ENCODE measurements at places on chromosomes 5 and 9.

GRCh38 chr5:1066676-1067075, 45.2 kb downstream of the SLC12A7 start:
- DNase-seq = no peak

DNA sequence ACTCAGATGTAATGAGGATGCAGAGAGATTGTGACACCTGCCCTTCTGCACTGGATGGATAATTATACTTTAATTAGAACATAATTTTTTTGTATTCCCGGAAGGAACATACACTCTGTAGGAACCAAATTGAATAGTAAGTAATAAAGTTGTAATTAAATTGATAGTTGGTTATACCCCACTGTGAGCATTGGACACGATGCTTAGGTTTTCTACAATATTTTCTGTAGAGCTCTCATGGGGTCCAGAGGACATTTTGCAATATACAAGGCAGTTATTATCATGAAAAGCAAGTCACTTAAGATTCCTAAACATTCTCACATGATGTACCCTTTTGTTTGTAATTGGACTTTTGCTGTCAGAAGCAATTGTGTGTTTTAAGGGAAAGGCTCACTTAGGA, 63.4 kb downstream of the DIRAS2 start:
- DNase-seq = no peak

GRCh38 chr5:109328626-109329025, 81.1 kb downstream of the PJA2 start:
- no peak for DNase-seq

DNA sequence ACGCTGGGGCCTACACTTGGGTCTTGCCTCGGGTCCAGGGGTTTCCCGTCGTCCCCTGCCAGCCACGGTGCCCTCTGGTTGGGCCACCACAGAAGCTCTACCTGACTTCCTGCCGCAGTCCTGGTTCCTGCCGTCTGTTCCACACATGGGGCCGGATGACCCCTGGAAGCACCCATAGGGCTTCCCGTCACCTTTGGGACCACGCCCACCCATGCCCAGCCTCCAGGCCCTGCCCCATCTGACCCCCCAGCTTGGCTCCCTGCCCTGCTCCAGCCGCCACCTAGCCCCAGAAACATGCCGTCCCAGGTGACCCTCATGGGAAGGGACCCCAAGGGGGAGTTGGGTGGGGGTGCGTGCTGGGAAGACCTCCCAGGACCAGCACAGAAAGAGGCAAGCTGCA, 13.7 kb downstream of the MRPL36 start:
- DNase-seq = no peak

DNA sequence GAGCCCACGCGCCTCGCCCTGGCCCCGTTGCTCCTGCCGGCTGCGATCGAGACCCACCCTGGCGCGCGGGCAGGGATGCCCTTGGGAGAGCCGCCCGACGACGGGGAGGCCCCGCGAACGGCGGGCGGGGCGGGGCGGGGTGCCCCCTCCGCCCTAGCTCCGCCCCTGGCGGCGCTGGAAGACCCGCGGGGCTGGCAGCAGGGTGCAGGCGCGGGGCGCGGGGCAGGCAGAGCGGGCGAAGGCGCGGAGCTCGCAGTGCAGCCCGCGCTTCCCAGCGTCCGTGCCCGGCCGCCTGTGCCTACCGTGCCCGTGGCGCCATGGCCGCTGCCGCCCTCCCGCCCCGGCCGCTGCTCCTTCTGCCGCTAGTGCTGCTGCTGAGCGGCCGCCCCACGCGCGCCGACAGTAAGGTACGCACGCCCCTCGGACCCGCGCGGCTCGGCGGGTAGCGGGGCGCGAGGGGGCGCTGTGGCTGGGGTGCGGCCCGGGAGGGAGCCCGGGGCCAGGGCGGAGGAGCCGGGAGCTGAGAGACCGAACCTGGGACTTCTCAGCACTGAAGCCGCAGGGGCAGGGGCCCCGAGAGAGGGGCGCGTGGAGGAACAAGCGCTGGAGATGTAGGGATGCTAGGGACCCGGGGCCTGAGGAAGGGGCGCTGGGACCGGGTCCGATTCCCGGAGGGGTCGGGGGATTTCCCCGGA, at the start of gene OLFML2A:
TSS of gene OLFML2A (plus strand) at position 180 of the 695 bp plus-strand sequence. CDS start at position 318, 138 bp downstream.
- peak; percentile 44 for DNase-seq

DNA sequence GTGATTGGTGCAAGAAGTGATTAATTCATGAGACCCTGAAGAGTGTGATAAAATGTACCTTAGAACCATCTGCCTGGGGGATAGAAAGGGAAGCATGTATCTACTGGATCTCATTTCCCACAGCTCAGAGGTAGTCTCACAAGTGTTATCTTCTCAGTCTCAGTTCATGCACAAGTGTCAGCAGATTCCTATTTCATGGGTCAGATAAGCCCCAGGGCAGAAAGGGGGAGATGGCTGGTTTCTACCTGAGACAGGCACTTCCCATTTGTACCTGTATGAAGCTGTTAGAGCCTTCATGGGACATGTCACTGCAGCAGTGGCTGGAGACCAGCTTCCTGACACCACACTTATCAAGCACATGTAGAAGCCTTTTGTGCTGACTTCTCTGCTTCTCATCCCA, 45.6 kb upstream of the SMIM15 start:
- DNase-seq = no peak

DNA sequence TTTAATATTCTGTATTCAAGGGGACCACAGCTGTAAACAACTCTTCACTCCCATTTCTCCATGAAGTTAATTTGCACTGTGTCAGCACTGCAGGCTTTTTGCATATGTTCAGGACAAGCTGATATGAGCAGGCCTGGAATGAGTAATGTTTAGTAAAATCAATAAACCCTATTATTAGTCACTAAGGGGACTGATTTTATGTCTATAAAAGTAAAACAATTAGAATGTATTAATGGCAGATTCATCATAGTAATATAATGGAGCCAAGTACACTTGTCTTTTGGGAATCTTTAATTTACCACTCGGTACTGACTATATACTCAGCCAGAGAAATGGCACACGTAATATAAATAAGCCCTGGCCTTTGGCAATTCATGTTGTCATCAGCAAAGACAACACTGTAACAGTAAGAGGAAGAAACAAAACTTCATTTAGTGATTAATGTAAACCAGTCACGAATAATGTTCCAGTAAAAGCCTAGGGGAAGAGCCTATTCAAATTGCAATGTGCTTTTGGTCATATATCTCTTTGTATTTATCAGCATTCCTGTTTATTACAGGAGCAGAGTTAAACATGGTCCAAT, 111.6 kb downstream of the ZNF608 start:
- DNase-seq = no peak

GRCh38 chr5:94154672-94155071, 413.3 kb upstream of the POU5F2 start:
- no peak for DNase-seq

- DNase-seq = peak; percentile 73
These were observed 110.4 kb upstream of the NR5A1 start for GRCh38 chr9:124617477-124618141.
